H4 (cell line): ENCODE measurements at places on chromosomes 7 and 10. TPM values are rescaled to one million over a fixed set of nuclear protein-coding genes. Genes with fewer than 3 reads are reported as not detected.

DNA sequence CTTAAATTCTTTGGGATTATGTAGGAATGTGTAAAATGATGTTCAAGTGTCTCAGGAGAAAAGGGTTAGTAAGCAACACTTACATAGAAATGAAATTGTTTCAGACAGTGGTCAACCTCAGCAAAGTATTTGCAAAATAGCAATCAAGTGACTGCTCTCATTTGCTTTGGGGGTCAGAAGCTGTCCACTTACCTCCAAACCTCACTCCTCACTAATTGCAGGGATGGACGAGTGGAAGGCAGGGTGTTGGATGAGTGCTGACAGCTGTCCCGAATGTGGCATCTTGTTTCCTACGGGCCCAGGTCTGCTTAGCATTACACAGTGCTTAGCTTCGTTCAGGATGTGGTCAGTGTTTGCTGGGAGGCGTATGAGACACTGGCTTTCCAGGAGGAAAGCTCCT lies 437.0 kb downstream of the SUGCT start:
- peak; percentile 84 for DNase-seq

GRCh38 chr10:11563936-11564335 lies 47.5 kb downstream of the USP6NL start:
- no peak for DNase-seq

- DNase-seq: no peak
Observed at GRCh38 chr10:22825841-22826240, 102.0 kb upstream of the ARMC3 start.

- no peak for DNase-seq
Observed at GRCh38 chr7:152158801-152159587, 133.5 kb downstream of the GALNT11 start.

- DNase-seq: no peak
Observed at GRCh38 chr10:58796242-58796641, 283.6 kb downstream of the BICC1 start.

- no peak for DNase-seq
Observed at GRCh38 chr10:103555325-103555649, 61.8 kb downstream of the NEURL1 start.

GRCh38 chr7:17030559-17030958 lies 148.8 kb upstream of the AGR3 start:
- DNase-seq: no peak

- DNase-seq: no peak
Observed at GRCh38 chr10:102930720-102931119, 12.6 kb downstream of the CNNM2 start.

Gene PLA2G12B
- not detected in 2 replicates for total RNA-seq

DNA sequence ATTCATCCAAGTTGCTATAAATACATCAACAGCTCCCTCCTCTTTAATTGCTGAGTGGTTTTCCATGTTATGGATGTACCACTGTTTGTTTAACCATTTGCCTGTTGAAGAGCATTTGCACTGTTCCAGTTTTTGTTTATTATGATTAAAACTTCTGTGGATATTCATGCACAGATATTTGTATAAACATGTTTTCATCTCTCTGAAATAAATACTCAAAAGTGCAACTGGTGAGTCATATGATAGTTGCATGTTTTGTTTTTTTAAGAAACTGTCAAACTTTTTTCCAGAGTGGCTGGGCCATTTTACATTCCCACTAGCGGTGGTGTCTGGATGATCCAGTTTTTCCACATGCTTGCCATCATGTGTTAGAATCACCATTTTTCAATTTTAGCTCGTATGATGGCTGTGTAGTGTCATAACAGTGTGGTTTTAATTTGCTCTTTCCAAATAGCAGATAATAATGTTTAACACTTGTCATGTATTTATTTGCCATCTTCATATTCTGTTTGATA lies 33.6 kb downstream of the MEOX2 start:
- DNase-seq: no peak

Gene VPS50
- 17.9 and 25.6 TPM in 2 replicates for total RNA-seq

- DNase-seq: peak; percentile 85
Observed at GRCh38 chr10:96374985-96375830, 16.4 kb upstream of the OPALIN start.

Gene HOXA13
- total RNA-seq: 5.9 and 7.4 TPM in 2 replicates

DNA sequence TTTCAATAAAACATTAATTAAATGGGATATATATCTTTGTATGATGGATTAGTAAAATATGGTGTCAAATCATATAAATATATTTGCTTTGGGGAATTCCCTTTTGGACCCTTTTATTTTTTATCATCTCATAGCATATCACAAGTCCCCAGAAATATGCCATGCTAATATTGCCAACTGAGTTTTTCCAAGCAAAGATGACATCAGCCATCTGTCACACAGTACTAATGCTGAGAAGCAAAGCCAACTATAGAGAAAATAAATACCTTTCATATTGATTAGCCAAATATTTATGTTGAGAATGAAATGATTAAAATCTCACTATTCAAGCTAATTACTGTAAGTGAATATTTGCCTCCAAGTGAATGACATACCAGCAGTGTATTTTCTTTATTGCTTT lies 575.3 kb downstream of the ETV1 start:
- DNase-seq: no peak

GRCh38 chr7:151051108-151051507 lies 2.8 kb downstream of the ASIC3 start:
- DNase-seq: no peak
